Kidney (tissue), 22 donors: ENCODE measurements at places on chromosomes 6 and 20. TPM values are rescaled to one million over a fixed set of nuclear protein-coding genes. Genes with fewer than 3 reads are reported as not detected.

The ARFGEF3 gene
- 7.8 TPM for total RNA-seq

The WFDC12 gene
- total RNA-seq = 1.4 TPM

The MAP7 gene
- total RNA-seq = 40.0 TPM

The GNRH2 gene
- not detected for total RNA-seq

The FRMD1 gene
- 1.1 TPM for total RNA-seq

- no peak for DNase-seq
Measured at GRCh38 chr6:157941101-157941863, 40.4 kb upstream of the SYNJ2 start.
